ENCODE measurements at places on chromosomes 6 and 20. TPM values are rescaled to one million over a fixed set of nuclear protein-coding genes. Genes with fewer than 3 reads are reported as not detected.

SEL1L2 gene
- total RNA-seq = not detected

RFX6 gene
- total RNA-seq = not detected

AGER gene
- total RNA-seq = 20.4 TPM

KCNG1 gene
- total RNA-seq = 0.55 TPM

DOK5 gene
- total RNA-seq = not detected

CEP85L gene
- 3.0 TPM for total RNA-seq

GRCh38 chr6:17527076-17527475 lies 73.0 kb upstream of the FAM8A1 start:
- no peak for DNase-seq

GRCh38 chr20:58006346-58007316 lies 221.8 kb downstream of the ANKRD60 start:
- DNase-seq = no peak

- no peak for DNase-seq
Measured at GRCh38 chr6:57183336-57183735, 11.2 kb downstream of the BAG2 start.

GRCh38 chr6:36980876-36981619 lies 4.9 kb downstream of the MTCH1 start:
- DNase-seq = no peak

DNA sequence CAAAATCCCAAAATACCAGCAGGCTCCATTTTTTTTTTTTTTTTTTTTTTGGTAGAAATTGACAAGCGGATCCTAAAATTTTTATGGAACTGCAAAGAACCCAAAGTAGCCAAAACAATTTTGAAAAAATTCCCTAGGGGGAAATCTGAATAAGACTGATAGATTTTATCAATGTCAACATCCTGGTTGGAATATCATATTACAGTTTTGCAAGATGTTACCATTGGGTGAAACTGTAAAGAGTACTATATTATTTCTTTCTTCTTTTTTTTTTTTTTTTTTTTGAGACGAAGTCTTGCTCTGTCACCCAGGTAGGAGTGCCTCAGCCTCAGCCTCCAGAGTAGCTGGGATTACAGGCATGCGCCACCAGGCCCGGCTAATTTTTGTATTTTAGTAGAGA lies 29.4 kb upstream of the BEND3 start:
- peak; percentile 14 for DNase-seq

- DNase-seq = no peak
Measured at GRCh38 chr6:127180426-127180825, 62.0 kb downstream of the RSPO3 start.

- DNase-seq = no peak
Measured at GRCh38 chr6:11992086-11992485, 20.0 kb upstream of the HIVEP1 start.

DNA sequence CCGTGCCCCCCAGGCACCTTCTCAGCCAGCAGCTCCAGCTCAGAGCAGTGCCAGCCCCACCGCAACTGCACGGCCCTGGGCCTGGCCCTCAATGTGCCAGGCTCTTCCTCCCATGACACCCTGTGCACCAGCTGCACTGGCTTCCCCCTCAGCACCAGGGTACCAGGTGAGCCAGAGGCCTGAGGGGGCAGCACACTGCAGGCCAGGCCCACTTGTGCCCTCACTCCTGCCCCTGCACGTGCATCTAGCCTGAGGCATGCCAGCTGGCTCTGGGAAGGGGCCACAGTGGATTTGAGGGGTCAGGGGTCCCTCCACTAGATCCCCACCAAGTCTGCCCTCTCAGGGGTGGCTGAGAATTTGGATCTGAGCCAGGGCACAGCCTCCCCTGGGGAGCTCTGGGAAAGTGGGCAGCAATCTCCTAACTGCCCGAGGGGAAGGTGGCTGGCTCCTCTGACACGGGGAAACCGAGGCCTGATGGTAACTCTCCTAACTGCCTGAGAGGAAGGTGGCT lies 960 bp downstream of the TNFRSF6B start:
- DNase-seq = no peak

DNA sequence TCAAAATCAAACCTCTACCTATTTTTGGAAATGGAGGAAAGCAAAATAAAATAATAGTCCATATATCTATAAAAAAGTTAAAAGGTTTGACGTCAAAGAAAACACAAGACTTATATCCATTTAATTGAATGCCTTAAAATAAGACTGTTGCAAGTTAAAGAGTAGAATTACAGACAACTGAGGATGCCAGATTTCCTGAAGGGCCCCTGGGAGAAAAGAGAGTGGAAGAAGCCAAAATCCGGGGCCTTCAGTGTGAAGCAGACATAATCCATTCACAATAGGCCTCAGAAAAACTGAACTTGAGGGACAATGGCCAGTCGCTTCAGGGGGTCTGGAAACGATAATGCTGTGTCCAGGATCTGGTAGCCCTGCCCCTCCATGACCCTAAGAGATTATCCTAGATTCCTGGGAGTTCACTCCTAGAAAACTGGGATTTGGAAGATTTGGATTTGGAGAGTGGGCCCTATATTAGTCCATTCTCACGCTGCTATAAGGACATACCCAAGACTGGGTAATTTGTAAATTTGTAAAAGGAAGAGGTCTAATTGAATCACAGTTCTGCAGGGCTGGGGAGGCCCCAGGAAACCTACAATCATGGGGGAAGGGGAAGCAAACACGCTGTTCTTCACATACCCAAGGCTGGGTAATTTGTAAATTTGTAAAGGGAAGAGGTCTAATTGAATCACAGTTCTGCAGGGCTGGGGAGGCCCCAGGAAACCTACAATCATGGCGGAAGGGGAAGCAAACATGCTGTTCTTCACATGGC lies 94.0 kb upstream of the SLC2A12 start:
- no peak for DNase-seq

GRCh38 chr20:20002101-20002998 lies 14.8 kb upstream of the NAA20 start:
- no peak for DNase-seq

GRCh38 chr6:105746509-105746908 lies 339.6 kb upstream of the PRDM1 start:
- no peak for DNase-seq

Data from PC-9 (cell line).